IMR-90 (cell line): ENCODE measurements at places on chromosomes 7 and 10. TPM values are rescaled to one million over a fixed set of nuclear protein-coding genes. Genes with fewer than 3 reads are reported as not detected.

GRCh38 chr7:100914208-100914878, 18.7 kb upstream of the ACHE start:
- DNase-seq: no peak

ASB13 gene
- total RNA-seq: 6.3 and 6.4 TPM in 2 replicates

DNA sequence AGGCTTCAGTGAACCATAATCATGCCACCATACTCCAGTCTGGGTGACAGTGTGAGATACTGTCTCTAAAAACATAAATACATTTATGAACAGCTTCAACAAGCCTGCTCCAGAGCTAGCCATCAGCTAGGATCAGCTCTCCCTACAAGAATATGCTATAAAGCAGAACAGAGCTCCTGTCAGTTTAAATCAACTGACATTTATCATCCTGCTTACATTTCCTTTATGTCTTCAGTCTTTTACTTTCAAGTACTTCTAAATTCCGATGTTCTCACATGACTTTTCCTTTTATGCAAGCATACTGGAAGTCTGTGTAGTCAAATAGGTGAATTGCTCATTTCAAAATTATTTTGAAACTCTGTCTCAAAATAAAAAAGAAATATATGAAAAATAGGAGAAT, 64.6 kb downstream of the COA1 start:
- DNase-seq: no peak

DNA sequence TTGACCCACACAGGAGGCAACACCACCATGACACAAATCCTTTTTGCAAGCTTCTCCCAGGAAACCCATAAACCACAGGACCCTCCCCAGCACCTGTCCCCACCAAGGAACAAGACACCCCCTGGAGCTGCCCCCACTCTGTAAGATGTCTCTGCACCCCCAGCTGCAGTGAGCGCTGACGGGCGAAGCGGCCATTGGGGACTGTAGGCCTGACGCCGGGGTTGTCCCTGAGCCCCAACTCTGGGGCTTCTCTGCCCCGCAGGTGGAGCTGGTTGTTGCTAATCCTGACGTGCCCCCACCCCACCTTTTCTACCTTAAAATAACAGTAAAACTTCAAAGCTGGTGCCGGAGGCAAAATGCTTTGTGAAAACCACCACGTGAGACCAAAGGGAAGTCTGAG, 94.7 kb upstream of the PPP2R2D start:
- DNase-seq: no peak

CLCN1 gene
- total RNA-seq: not detected in 2 replicates

- peak; percentile 6 for DNase-seq
Measured at GRCh38 chr7:43443381-43443780, 139.5 kb upstream of the STK17A start.

SLC18A3 gene
- not detected in 2 replicates for total RNA-seq

GRCh38 chr10:77907900-77908717, 18.4 kb downstream of the DLG5 start:
- no peak for DNase-seq
